ENCODE measurements at places on chromosomes 7 and 10. TPM values are rescaled to one million over a fixed set of nuclear protein-coding genes. Genes with fewer than 3 reads are reported as not detected.

Gene LRRC4
- 6.7 TPM for polyA plus RNA-seq

Gene PHTF2
- 29.4 TPM for polyA plus RNA-seq

Gene KCNH2
- 21.0 TPM for polyA plus RNA-seq

Gene CC2D2B
- polyA plus RNA-seq = 2.7 TPM
